Stimulated activated CD8-positive, alpha-beta memory T cell treated with anti-CD3 and anti-CD28 coated beads, Interleukin-4, amount 100 ng/mL, for 48 hours (primary cell): ENCODE measurements at places on chromosomes 5 and 9.

GRCh38 chr5:103785569-103785968, 223.0 kb upstream of the NUDT12 start:
- no peak for DNase-seq

DNA sequence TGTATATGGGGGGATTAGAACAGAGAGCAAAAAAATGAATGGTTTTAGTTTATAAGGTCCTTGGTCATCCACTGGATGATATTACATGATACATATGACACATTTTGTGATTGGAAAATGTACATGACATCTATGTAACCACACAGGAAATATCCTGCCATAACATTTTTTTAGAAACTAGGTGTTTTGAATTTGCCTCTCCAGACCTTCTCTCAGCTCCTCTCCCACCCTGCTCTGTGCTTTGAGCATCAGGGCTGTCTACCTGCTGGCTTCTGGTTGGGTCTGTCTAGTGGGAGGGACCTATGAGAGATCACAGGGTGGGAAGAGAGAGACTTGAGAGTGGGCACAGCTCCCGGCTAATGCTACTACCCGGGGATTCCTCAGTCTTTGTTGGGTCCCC, 24.4 kb downstream of the AKNA start:
- DNase-seq = no peak

DNA sequence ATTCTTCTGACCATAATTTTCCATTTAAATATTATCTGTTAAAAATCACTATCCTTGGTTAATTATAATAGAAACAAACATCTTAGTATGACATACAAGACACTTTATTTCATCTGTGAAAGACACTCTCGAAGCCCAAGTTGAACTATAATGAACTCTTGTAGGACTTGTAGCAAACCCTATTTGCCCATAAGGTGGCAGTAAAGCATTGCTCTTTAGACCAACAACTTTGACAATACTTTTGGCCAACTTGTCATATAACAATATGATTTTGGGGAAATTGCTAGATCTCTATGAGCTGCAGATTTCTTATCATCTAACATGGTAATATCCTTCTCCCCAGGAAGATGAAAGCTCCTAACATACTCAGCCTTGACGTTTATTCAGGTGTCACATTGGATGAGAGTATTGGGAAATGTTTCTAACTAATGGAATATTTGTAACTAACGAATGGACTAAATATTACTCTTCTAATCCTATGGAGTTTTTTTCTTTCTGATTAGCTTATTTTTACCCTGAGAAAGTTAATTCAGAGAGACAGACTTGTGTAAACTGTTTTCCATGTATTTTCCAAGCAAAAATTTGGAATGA, 11.0 kb downstream of the SPINK14 start:
- no peak for DNase-seq

DNA sequence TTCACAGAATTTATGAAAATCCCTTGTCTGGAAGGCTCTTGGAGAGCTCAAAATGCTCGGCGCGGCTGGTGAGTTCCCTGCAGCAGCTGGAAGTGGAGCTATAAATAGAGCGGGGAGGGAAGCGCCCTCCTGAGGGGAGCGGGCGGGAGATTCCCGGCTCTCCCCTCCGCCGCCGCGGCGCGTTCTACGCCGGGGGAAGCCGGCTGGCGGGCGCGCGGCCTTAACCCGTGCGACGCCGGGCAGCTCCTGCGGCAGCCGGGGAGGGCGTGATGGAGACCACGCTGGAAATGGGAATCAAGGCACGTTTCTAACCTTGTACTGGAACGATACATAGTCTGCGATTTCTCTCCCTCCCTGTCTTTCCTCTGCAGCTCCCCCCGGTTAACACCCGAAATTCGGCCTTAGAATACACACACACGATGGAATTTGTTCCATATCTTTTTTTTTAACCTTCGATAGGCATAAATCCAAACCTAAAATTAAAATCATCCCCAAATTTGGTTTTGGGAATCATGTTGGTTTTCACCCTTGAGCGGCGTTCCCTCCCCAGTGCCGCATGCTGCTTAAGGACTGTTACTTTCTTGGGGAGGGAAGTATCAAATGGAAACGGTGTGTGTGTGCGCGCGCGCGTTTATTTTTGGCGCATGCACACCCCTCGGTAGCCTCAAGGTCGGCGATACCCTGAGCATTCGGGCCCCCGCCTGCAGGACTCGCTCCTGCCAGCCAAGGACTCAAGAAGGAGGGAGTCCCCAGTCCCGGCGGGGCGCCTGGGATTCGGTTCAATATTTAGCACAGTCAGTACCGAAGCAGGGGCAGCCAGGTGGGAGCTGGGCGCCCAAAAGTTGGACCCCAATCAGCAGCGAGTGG, 306.3 kb upstream of the KCNN2 start:
- no peak for DNase-seq

DNA sequence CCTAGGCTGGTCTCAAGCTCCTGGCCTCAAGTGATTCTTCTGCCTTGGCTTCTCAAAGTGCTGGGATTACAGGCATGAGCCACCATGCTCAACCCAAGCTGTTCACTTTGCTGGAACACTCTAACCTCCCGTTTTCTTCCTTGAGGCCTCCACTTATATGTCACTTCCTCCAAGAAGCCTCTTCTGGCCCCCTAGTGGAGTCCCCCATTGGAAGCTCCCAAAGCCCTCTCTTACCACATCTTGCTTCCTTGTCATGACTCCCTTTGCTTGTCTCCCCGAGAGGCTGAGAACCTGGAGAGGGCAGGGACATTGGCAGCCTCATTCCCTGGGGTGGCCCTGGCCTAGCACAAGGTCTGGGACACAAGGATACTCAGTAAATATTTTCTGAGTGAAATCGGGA, 80.8 kb downstream of the PDE6A start:
- DNase-seq = no peak

DNA sequence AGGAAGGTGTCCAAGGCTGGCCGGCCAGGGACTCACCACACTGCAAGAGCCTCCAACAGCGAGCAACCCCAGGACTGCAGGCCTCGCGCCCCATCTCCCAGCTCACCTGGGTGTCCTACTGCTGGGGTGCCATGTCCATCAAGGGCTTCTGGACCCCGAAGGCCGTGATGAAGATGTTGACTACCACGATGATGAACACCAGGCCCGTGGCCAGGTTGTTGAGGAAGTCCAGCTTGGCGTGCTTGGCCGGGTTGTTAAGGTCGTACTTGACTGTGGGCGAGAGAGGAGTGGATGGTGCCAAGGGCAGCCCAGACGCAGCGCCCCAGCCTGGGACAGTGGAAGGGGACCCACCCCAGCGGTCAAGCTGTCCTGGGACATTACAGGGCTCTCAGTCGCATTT, 9.3 kb downstream of the NINJ1 start:
- DNase-seq = no peak

GRCh38 chr5:123803359-123803758, 291.4 kb downstream of the CSNK1G3 start:
- DNase-seq = no peak

- DNase-seq = no peak
Observed at GRCh38 chr5:41843456-41844370, 26.5 kb downstream of the OXCT1 start.

- DNase-seq = peak; percentile 67
Observed at GRCh38 chr9:21031091-21031807, at the start of gene HACD4. TSS of gene HACD4 (minus strand) at chr9:21031640. CDS start at chr9:21031590, 50 bp downstream.

- DNase-seq = no peak
Observed at GRCh38 chr5:1383886-1384401, 39.0 kb upstream of the CLPTM1L start.

GRCh38 chr5:77882670-77883257, 106.6 kb upstream of the TBCA start:
- peak; percentile 42 for DNase-seq

GRCh38 chr5:67341478-67341877, 144.9 kb upstream of the CD180 start:
- no peak for DNase-seq

GRCh38 chr9:1759009-1759408, 256.1 kb upstream of the SMARCA2 start:
- DNase-seq = no peak

DNA sequence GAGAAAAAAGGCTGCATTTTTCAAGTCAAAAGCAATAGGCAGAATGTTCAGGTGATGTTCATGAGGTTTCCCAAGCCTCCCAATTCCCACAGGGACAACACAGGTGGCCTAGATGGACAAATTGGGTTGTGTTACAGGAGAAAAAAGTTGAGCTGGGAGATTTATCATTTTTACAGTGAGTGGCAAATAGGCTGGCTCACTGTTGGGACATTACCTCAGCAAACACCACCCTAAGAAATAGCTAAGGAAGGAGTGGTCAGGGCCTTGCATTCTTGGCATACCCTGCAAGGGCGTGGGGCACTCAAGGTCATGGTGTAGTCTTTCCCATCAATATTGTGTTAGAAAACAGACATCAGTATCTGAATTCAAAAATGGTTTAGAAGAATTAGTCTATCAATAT, 23.3 kb upstream of the CPLANE1 start:
- no peak for DNase-seq

DNA sequence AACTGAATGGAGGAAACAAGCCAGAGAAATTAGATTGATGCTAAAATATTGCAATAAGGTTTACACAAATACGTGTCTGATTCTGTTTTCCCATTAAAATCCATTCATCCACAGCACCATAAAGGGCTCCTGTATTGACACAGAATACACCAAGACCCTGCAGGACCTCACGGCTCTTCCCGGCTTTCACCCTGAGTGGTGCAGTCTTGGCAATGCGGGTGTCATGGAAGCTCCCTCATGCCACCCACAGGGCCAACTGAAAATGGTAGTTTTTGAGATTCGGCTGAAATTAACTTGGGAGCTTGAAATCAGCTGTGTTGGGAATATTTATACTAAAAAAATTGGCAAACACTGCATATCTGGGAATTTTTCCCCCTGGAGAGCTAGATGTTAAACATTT, 17.3 kb upstream of the EXOC3 start:
- no peak for DNase-seq

DNA sequence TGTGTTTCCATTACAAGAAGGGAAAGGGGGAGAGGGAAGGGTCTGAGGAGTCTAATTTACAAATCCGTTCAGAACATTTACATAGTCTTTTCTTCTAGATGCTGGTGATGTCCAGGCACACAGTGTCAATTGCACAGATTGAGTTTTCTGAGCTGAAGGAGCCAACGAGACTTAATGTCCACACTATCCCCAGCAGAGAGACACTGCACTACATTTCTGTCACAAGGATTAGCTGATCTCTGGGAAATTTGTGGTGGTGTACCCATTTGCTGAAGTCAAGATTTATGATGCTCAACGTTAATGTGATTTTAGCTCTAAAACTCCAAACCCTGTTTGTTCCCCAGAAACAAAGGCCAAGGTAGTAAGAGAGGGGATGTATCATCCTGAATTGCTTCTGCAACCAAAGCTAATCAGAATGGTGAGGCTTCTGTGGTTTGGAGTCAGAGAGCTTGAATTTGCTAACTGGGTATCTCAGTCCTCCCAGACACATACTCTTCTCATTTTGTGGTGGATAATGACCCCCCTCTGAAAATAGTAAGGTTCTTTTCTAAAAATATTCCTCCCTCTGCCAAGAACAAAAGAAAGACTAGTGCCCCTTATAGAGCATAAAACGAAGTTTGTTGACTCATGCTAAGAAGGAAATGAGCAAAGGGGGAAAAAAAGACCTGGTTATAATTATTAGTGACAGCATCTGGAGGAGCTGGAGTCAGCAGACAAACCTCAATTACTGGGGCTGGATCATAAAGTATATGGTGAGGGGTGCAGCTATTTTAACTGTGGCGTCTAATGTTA, 416.9 kb downstream of the PSAT1 start:
- DNase-seq = no peak

GRCh38 chr9:119418721-119419120, 49.5 kb upstream of the BRINP1 start:
- DNase-seq = no peak

- no peak for DNase-seq
Observed at GRCh38 chr5:30343707-30344106, 849.8 kb upstream of the CDH6 start.

GRCh38 chr5:26339576-26339975, 698.8 kb downstream of the CDH9 start:
- DNase-seq = no peak

DNA sequence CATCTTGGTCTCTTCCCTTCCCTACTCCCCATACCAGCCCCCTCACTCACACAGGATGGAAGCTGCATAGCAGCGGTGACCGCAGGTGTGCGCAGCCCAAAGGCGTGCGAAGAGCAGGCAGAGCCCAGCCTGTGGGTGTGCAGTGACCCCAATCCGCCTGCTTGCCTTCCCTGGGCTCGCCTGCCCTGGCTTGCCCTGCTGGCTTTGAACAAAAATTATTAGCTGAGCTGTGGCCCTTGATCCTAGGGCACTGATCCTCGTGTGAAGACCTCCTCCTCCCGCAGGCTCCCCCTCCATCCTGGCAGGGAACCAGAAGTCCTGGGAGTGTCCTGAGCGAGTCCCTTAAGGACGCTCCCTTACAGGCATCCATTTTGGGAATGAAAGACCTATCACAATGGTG, 31.9 kb downstream of the MORN5 start:
- DNase-seq = no peak

DNA sequence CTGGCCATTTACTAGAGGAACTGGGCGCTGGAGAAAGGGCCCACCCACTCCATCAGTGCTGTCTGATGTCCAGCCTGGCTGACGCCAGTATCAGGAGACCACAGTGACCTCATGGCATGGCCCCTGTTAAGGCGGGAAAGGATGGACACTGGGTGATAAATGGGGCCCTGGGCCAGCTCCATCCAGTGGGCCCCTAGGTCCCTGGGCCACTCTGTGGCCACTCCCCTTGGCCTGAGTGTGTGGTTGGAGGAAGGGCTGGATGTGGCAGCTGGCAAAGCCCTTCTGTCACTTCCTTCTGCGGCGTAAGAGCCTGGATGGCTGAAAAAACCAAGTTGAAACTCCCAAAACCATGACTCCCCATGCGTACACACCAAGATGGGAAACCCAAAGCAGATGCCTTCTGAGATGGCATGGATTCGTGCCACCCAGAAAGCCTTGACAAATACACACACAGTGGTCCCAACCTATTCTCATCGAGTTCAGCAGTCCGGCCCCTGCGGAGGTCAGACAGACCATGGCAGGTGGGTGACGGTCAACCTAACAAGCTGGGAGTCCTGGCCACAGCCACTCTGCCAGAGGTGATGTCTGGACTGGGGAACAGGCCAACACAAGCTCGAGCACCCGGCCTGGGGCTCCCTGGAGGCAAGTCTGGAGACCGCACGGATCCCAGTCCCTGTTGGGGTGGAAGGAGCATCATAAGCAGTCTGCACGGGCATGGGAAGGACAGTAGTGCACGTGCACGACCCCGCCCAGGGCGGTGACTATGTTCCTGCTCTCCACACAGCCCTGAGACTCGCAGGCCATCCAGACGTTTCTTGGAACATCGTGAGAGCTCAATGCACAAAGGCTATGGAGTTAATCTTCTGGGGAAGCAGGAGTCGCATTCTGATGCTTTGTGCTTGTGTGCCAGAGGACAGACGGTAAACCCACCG, 45.2 kb upstream of the NOTCH1 start:
- DNase-seq = no peak

- no peak for DNase-seq
Observed at GRCh38 chr5:138032028-138032571, 779 bp downstream of the FAM13B start.

DNA sequence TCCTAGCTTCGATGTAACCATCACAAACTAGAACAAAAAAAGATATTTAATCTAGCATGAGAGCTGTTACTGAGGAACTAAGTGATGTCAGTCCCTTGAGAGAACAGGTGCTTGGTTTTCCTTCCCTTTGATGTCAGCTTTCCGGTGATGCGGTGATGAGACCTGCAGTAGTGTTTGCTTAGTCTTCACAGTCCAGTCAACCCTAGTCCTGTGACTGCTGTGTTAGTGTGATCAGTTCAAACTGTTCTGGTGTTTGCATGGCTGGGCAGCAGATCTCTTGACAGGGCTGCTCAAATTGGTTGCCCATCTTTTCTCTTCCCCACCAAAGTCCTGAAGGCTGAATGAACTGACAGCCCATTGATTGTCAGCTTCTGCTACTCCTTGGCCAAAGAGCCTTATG, 608.6 kb upstream of the DAB2 start:
- no peak for DNase-seq

- DNase-seq = no peak
Observed at GRCh38 chr5:80035839-80036238, 691 bp downstream of the THBS4 start.
